NCI-H2227 treated with DMSO at 0.1 percent for 48 hours (cell line): ENCODE measurements at places on chromosomes 7 and 10.

DNA sequence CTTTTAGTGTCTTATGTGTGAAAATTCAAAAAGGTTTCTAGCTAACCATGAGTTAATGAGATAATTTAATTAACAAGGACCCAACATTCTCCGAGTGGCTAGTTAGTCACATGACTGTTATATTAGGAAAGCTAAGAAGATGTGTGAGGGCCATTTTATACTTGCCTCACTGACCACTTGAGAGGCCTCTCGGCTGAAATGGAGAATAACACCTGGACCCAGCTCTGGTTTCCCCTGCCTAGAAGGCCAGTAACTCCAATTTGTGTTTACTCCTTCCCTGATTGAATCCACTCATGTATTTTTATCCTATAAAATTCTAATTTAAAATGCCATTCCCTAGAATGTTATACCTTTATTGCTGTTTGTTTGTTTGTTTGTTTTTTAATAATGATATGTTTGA, 1091.2 kb downstream of the KCNMA1 start:
- no peak for DNase-seq

- DNase-seq = no peak
Measured at GRCh38 chr7:74498996-74499834, 45.5 kb downstream of the GTF2IRD1 start.

DNA sequence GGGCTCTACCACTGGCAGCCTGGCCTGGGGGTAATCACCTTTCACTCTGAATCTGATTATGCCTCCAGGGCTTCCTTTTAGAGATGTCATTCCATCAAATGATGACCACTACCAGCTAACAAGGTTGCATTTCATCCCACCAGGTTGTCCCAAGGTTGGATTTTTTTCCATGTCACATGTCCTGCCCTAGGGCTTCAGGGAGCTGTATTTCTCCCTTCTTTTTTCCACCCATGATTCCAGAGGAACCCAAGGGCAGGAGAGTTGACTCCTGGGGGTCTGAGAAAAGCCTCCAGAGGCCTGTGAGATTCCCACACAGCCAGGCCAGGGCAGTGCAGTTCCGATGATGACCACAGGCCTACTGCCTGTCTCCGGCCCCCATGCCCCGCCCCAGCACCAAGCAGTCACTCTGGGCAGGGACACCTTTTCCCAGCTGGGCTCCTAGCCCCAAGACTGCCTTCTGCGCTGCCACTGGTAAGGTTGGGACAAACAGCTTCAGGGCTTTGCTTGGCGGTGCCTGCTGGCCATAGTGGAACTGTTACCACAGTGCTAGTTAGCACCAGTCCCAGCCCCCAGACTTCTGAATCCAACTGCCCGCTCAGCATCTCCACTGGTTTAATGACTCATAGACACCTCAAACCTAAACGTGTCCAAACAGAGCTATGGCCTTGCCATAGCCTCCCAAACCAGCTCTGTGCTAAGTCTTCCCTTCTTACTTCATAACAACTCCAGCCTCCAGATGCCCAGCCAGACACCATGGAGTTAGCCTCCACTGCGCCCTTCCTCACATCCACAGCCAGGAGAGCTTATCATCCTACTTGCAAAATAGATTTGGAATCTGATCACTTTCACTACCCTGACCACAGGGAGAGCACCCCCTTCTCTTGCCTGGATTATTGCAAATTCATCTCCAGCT, 133.7 kb downstream of the ARHGAP22 start:
- no peak for DNase-seq

DNA sequence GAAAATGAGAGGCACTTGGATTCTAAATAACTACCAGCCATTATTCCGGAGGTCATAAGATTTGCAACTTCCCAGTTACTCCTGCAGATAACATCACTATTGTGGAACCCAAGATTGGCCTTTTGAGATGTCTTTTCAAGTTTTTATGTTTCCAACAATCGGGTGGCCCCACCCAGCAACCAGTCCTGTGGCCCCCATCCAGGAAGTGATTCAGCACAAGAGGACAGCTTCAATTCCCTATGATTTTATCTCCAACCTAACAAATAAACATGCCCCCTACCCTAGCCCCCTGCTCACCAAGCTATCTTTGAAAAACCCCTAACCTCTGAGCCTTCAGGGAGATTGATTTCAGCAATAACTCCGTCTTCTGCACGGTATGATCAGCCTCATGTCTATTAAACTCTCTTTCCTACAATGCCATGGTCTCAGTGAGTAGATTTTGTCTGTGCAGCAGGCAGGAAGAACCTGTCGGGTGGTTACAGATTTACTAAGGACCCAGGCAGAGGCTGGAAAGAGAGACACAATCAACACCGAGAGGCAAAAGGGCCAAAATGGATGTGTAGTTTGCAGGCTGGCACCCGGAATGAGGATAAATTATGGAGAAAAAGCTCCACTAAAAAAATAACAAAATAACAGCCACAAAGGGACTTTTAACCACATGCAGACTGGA, 83.9 kb upstream of the UNC5B start:
- DNase-seq = no peak

- no peak for DNase-seq
Measured at GRCh38 chr10:119742947-119743648, 17.2 kb downstream of the INPP5F start.

- no peak for DNase-seq
Measured at GRCh38 chr7:95059842-95060313, 152.5 kb downstream of the PPP1R9A start.

DNA sequence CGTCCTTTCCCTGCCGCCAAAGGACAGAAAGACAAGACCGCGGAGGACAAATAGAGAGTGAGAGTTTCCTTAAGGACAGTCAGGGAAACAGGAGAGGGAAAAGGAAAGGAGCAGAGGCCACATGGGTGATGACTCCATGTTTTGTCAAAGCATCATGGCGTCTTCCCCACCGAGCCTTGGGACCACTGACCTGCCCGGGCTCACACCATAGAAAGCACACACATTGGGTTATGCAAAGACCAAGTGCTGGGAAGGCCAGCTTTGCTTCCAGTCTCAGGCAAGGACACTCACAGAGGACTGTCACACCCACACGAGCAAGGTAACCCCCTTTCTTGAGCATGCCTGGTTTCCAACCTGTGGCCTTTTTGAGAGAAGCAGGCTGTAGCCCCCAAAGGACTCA, 23.3 kb upstream of the HABP2 start:
- no peak for DNase-seq

GRCh38 chr7:91165846-91166230, 98.4 kb upstream of the FZD1 start:
- DNase-seq = no peak

- no peak for DNase-seq
Measured at GRCh38 chr7:135704698-135705097, 23.3 kb downstream of the SLC13A4 start.

DNA sequence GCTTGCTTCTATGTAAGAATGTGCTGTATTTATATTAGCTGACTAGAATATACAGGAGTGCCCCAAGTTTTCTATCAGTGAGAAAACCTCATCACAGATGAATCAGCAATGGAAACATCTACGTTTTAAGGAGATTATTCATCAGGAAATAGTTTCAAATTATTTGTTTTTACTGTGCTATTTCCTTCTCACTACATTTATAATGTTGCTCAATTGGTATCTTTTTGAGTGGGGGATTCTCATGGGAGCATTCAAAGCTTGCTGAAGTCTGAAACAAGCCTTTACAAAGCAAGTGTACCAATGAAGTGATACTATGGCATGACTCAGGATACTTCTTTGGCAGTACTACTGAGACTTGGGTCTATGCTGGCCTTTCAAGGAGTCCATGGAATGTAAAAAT, 191.1 kb upstream of the SLC26A5 start:
- DNase-seq = no peak

DNA sequence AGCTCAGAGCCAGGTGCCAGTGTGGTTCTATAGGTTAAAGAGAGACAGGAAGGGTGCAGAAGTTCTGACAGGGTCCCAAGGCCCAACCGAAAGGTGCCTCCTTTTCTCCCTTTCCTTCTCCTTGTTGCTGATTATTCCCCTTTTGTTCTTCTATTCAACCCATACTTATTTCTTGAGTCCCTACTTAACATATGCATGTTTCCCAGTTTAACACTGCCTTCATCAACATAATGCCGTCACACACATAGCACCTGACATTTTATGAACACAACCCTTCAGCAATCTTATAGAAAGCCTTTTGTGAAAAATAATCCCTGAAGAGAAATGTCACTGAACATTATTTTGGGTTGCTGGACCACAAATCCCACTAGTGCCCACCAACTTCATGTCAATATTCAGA, 39.1 kb downstream of the SORBS1 start:
- no peak for DNase-seq

DNA sequence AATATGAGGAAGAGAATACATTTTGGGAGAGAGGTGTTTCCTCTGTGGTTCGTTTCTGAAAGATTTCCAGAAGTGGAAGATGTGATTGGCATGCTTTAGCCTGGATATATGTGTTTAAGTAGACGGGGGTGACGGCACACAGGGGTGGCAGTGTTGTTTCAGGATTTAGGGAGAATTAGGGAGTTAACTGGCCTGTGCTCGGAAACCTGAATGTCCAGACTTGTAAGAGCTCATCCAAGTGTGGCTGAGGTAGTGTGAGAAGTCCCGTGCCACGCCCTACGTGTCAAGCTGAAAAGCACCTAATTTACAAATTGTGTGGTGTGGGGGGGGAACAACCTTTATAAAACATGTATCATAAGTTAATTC, 1.1 kb downstream of the RALA start:
- no peak for DNase-seq

DNA sequence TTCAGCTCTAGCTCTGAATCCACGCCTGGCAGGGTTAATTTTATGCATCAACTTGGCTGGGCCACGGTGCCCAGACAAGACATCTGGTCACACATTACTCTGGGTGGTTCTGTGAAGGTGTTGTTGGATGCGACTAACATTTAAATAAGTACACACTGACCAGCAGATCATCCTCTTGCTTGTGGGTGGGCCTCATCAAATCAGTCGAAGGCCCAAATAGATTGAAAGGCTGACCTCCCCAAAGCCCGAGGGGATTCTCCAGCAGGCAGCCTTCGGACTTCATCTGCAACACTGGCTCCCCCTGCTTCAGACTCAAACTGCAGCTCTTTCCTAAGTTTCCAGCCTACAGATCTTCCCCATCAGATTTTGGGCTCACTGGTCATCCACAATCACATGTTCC, 53.6 kb downstream of the SFMBT2 start:
- no peak for DNase-seq

DNA sequence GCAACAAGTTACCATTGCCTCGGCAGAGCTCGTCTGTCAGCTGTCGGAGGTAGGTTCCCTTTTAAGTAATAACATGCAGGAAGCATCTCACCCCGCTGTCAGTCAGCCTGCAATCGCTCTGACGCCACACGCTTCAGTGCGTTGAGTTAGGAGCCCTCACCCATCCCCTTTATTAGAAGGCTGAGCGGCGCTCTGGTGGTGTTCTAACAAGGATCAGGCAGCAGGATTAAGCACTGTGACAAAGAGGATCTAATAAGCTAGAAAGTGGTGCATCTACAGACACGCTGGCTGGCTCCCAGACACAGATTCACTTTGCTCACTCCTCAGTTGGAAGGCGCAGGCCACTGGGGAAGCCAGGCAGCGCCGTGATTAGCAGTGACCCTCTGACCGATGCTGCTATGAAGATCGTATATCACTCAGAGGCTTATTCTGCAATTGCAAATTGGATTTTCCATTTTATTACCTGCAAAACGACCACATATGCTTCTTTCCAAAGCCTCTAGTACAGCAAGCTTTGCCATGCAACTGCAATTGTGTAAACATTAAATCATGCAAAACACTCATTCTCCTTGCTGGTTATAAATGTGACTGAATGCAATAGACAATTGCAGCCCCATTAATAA, 117.7 kb downstream of the RSU1 start:
- no peak for DNase-seq

GRCh38 chr7:98617051-98617959, at the start of gene NPTX2:
TSS of gene NPTX2 (plus strand) at chr7:98617285. CDS start at chr7:98617462, 177 bp downstream.
- DNase-seq = peak; percentile 87

DNA sequence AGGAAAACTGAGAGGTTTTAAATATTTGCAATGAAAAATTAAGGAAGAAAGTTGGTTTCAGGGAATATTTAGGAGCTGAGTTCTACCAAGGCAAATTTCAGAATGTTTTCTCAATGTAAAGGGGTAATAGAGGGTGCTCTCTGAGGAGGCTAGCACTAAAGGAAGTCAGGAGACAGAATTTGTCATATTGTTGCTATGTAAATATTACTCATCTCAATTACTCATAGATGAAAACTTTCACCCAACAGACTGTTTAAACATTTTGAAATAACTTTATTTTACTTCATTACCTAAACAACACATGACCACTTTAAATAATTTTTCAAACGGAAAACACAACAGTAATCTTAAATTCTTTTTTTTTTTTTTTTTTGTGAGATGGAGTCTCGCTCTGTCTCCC, 274.8 kb upstream of the NRG3 start:
- DNase-seq = no peak

GRCh38 chr7:28442540-28443420, 30.5 kb downstream of the CREB5 start:
- DNase-seq = no peak

DNA sequence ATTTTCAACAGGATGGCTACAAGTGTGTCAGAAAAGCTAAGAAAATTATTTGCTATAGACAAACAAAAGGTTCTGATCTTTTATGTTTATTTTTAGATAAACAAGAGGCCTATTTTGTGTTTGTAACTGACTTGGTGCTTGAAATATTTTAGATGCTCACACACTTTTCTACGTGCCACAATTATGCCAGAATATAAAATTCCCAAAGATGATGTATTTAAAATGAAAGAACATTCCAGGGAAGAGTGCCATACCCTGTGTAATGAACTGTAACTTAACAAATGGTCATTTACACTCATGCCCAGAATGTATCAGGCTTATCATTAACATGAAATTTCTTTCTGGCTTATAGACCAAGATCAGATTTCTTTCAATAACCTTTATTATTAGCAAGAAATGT, 144.9 kb upstream of the MTPN start:
- no peak for DNase-seq

GRCh38 chr7:66950311-66950710, 29.3 kb downstream of the TMEM248 start:
- DNase-seq = no peak

DNA sequence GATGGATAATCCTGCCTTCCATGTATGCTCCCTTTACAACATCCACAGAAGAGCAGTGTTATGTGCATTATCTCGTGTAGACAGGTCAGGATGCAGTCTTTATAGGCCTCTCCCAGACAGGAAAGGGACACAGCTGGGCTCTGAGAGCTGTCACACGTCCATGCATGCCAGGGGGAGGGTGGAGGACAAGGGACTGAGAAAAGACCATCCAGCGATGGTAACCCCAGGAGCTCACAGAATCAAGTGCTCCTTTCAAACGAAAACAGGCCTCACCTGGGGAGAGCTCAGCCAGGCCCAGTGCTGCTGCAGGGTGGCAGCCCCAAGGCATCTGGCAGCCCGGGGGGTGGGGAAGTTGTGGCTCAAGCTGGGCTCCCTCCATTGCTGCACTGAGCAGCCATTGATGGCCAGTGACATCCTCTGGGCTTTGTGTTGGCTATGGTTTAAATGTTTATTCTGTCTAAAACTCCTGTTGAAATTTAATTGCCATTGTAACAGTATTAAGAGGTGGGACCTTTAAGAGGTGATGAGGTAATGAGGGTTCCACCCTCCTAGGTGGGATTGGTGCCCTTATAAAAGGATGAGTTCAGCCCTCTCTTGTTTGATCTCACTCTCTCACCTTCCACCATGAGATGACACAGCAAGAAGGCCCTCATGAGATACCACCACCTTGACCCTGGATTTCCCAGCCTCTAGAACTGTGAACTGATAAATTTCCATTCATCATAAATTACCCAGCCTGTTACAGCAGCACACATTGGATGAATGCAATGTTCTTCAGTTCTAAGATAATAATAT, 15.7 kb downstream of the JCAD start:
- no peak for DNase-seq
